CD4-positive, alpha-beta T cell treated with Interleukin-12 subunit alpha and Interleukin-12 subunit beta, for 1 hour (primary cell): ENCODE measurements at places on chromosomes 1 and 21.

GRCh38 chr21:32994305-32994704, 31.4 kb upstream of the OLIG2 start:
- DNase-seq: no peak

DNA sequence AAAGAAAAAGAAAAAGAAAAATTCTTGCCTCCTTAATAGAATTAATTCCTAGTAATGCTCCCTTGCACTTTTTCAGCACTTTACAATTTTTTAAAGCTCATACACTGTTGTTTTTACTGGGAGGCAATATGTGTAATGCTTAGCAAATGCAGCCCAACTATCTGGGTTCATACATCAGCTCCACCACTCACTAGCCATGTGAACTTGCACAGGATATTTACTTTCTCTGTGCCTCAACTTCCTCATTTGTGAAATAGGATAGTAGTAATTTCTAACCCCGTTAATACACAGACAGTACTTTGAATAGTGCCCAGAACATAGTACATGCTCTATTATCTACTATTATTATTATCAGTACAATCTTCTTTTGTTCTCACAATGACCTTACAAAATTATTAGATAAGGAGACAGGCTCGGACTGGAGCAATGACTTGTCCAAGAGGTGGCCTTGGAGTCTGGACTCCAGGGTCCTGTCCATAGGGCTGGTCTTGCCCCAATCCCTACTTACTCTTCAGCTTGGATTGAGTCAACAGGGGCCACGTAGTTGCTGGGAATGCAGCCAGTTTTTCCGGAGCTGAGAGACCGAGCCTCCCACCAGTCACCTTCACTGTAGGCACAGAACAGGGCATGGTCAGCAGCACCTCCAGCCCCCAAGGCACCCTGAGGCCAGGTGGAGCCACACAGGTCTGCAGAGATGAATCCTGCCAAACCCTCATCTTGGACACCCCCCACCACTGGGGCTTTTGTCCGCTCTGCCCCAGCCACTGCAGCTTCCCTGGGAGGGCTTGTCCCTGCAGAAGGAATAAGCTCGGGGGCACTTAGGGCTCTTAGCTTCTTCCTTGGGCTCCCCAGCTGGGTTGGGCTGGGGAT, 13.7 kb downstream of the FGR start:
- no peak for DNase-seq

DNA sequence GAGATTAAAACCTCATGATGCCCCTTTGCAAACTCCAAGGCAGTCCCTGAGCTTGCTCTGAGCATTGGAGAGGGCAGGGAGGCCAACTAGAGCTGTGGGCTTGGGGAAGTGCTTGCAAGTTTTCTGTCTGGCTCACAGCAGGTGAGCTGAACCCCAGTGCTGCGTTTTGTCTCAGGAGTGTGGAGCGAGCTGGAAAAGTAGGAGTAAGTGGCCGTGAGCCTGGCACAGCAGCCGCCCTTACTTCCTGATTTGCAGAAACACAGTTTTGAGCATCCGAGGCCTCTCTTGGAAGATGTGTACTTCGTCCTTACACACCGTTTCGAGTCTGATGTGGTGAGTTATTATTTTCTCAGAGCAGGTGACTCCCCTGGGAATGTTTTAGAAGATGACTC, 221.2 kb upstream of the C1orf174 start:
- no peak for DNase-seq

DNA sequence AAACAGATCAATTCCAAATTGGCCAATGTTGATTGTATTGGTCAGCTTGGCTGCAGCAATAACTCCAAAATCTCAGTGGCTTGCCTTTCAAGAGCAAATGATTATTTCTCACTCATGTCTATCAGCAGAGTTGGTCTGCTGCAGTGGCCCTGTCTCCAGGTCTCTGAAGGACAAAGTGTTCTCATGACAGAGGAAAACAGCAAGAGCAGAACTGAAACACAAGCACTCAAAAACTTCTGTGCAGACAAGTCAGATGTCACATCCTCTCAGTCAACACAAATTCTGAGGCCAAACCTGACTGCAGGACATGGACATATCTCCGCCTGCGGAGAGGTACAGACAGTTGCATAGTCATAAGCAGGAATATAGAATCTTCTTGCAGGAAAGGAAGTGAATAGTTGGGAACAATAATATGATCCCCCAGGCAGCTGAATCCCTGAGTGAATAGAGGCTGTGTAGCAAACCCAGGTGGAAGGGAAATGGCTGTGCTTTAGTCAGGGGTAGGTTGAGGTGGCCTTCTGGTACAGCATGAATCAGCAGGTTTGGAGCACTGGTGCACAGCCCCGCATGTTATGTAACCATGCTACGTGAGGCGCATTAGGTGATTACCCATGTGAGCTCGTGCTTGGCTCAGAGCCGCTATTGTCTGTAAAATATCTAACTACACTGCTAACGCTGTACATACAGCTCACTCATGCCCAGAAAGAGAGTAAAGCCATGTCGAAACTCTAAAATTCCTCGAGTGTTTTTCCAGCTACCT, 17.1 kb upstream of the UBE2U start:
- DNase-seq: no peak

DNA sequence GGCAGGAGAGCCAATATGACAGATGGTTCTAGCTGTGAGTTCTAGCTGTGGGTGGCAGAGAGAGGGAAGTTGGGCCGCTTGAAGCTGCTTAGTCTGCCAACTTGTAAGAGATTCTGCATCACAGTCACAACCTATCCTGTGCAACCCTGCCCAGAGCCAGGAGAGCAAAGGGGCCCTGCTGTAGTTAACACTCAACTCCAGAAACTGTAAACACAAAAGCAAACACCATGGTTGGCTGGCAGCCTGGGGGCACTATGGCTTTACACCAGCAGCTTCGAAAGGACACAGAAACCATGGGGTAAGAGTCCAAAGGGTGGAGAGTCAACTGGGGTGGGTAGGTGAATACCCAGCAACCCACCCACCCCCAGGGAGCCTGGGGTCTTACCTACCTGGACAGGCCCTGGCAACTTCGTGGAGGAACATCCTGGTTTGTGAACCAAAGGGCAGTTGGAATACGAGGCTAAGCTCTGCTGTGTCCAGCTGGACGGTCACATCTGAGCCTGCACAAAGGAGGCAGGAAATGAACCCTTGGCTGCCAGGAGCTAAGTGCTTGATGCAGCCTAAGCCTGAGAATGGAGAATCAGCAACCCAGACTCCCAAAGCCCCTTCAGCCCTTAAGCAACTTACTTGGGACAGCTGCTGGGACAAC, 6.4 kb downstream of the INPP5B start:
- no peak for DNase-seq

GRCh38 chr1:10195570-10195969, 14.8 kb upstream of the KIF1B start:
- DNase-seq: no peak

DNA sequence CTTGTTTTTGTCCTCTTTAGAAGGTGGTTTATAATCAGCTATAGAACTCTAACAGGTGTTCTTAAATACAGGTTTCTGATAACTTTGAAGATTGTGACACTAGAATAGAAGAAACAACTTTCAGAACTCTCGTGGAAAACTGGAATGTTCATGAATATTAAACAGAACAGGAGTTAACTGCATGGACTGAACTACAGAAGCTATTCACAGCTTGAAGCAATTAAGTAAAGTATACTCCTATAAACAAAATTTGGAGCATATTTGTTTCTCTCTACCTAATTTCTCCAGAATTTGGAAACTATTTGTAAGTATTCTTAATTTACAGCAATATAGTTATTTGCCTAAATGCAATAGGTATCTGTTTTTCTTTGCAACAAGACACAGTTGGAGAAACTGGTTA, 824.8 kb downstream of the ADGRL2 start:
- DNase-seq: peak; percentile 1

GRCh38 chr1:205582471-205583291, 49.1 kb downstream of the ELK4 start:
- DNase-seq: peak; percentile 8

- DNase-seq: peak; percentile 78
These were observed 749 bp downstream of the IBA57 start for GRCh38 chr1:228166170-228166936.

- no peak for DNase-seq
These were observed 759 bp downstream of the AMPD2 start for GRCh38 chr1:109620401-109620791.

DNA sequence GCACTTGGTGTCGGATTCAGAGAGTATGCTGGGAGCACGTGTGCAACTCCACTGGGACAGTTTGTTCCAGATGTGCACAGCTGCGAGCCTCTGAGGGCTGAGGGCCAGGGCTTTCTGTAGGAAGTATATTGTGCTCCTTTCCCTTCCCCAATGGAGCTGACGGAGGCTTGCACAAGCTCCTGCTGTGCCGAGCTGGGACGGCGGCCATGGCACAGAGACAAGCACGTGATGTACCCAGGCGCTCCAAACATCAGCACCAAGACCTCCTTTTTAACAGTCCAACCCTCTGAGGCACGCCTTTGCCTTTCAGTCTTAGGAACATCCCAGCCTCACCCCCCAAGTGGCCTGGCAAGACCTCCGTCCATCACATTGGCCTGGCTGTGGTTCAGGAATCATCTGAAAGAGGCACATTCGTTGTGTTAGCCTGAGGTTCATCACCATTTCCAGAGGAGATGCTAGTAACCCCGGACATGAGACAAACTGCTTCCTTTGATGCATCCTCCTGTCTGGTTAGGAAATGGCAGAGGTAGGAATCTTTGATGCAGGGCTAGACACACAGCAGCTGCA, 339.2 kb upstream of the KAZN start:
- no peak for DNase-seq

DNA sequence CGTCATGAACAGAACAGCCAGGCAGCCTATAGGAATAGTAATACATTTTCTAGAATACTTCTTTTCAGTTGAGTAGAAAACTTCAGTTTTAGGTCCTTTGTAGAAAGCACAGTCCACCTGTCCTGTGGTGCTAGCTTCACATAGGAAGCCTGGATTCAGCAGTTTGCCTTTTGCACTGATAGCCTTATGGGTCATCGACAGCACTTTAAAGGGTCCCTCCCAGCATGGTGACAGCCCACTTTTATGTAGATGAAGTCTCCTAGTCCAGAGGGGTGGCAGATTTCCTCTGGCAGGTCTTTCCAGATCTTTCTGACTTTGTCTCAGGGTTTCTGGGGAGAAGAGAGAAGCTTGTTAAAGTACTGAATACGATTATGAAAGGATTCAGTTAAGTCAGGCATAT, 161.4 kb upstream of the TNR start:
- no peak for DNase-seq

GRCh38 chr1:211627259-211627658, 48.2 kb downstream of the NEK2 start:
- no peak for DNase-seq

DNA sequence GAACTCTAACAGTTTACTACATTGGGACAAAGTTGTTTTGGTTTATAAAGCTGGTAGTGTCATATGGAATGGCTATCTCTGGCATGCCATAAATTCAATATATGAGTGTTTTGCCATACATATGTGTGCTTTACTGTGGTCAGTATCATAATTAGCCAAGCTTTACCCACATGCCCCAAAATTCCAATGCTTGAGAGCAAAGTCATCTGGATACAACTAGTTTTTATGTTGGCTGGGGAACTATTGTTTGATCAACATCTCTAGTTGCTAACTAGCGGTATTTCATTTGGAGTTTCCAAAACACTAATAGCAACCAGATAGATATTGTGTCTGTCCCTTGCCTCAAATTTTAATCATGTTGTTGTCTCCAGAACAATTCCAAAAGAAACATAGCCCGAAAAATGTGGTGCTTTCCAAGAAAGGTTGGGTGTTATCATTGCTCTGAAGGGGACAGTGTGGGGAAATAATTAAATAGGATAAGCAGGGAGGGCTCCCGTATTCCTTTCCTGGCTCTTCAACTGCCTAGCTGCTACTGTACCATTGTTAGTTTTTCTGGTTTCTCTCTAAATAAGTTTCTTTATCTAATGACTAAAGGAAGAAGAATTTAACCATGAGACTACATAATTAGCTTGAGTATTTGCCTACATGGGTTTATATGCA, 136.1 kb downstream of the TGFB2 start:
- DNase-seq: no peak

GRCh38 chr21:45623436-45623835, 20.1 kb upstream of the PCBP3 start:
- DNase-seq: no peak

GRCh38 chr1:174262349-174263241, 103.3 kb downstream of the RABGAP1L start:
- peak; percentile 36 for DNase-seq

GRCh38 chr1:179767996-179768395, 24.9 kb downstream of the FAM163A start:
- no peak for DNase-seq

- no peak for DNase-seq
These were observed 39.4 kb downstream of the KCNJ15 start for GRCh38 chr21:38295997-38296764.

- no peak for DNase-seq
These were observed 46.9 kb upstream of the PRRC2C start for GRCh38 chr1:171438441-171438840.

- no peak for DNase-seq
These were observed 48.8 kb downstream of the ATP5PO start for GRCh38 chr21:33866826-33867225.

- no peak for DNase-seq
These were observed 209.8 kb downstream of the DISC1 start for GRCh38 chr1:231836227-231836893.

- no peak for DNase-seq
These were observed 67.8 kb downstream of the CNIH3 start for GRCh38 chr1:224683936-224684335.

- DNase-seq: peak; percentile 25
These were observed 712 bp upstream of the LAMB3 start for GRCh38 chr1:209652873-209653401.

GRCh38 chr21:29299916-29300806, 1.4 kb downstream of the BACH1 start:
- DNase-seq: peak; percentile 57

DNA sequence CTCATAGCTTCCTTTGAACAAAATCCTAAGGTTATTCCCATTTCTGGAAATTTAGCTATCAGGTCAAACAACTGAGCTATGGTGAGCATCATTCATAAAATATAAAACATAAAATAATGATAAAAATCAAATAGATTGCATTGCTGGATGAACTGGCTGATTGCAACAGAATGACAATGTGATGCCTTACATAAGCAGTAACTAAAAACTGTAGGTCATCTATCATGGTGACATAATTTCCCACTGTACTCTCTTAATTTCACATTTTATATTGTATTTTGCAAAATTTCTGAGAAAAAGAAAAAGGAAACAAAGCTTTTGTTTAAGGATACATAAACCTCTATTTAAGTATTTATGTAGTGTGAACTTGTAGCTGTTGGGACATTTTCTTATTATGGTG, 4.6 kb downstream of the PTGER3 start:
- DNase-seq: no peak

GRCh38 chr1:205344066-205344928, 12.4 kb downstream of the KLHDC8A start:
- peak; percentile 26 for DNase-seq

GRCh38 chr1:41242342-41243078, 404 bp upstream of the SCMH1 start:
- no peak for DNase-seq

DNA sequence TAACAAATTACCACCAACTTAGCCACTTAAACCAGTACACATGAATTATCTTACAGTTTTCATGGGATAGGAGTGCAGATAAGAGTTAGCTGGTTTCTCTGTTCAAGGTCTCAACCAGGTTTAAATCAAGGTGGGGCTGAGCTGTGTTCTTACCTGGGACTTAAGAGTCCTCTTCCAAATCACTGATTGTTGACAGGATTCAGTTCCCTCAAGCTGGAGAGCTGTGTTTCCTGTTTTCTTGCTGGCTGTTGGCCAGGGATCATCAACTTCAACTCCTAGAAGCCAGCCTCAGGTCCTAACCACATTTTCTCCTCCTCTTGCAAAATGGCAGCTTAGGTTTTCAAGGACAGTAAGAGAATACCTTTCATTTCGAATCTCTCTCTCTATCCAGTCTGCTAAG, 123.8 kb upstream of the CHRM3 start:
- DNase-seq: no peak

GRCh38 chr21:15018382-15018781, 46.4 kb downstream of the NRIP1 start:
- no peak for DNase-seq
